ENCODE measurements at places on chromosomes 16 and 17.

GRCh38 chr17:27384726-27385125 lies 71.5 kb upstream of the KSR1 start:
- no peak for DNase-seq

DNA sequence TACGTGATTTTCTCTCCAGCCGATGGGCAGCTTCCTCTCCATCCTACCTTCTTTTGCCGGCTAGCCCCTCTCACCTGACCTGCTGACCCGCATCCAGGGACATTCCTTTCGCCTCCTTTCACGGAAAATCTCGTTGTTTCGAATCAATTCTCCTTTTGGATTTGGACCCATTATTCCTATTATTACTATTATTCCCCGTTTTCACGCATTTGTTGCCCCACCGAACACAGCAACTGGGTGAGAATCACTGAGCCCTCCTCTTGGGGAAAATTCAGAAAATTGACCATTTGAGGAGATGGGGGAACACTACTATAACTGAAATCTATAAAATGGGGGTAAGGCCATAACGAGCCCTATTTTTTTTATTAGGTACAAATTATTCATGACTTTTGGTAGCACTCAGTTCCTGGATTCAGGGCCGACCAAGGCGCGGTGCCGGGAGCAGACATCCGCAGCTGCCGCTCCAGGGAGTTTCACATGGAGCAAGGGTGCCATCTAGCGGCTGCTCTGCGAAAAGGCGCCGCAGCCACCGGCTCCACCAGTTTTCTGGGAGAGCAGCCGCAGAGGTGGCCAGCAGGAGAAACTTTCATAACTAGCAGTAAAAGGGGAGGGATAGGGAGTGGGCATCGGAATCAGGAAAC lies 3.3 kb upstream of the HOXB8 start:
- peak; percentile 81 for DNase-seq

DNA sequence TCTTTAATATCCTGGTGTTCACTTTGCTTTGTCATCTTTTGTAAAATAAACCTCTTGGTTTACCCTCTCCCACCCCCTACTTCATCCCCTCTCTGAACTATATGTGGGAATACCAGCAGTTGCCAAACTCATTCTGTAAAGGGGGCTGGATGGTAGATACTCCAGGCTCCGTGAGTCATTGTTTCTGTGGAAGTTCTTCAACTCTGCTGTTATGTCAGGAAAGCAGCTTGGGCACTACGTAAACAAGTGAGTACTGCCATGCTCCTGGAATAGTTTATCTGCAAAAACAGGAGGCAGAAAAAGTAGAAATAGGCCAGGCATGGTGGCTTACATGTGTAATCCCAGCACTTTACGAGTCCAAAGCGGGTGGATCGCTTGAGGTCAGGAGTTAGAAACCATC lies 17.6 kb downstream of the MVP start:
- DNase-seq, result no peak

GRCh38 chr17:83028851-83029250 lies 50.6 kb upstream of the METRNL start:
- DNase-seq, result no peak

DNA sequence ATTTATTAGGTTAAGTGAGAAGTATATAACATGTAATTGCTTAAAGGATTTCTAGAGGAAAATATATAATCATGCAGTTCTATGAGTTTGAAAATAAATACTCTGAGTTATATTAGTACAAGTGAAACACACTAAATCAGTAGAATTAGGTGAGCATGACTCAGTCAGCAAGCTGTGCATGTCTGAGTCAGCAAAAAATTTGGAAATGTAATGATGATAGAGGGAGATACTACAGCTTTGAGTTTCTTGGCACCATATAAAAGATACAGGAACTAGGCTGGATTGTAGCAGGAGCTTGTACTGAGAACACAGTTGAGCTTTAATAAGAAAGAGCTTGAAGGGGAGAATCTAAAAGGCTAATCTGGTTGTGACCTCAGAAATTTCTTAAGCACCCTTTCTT lies 1224.6 kb downstream of the CDH8 start:
- DNase-seq, result no peak

DNA sequence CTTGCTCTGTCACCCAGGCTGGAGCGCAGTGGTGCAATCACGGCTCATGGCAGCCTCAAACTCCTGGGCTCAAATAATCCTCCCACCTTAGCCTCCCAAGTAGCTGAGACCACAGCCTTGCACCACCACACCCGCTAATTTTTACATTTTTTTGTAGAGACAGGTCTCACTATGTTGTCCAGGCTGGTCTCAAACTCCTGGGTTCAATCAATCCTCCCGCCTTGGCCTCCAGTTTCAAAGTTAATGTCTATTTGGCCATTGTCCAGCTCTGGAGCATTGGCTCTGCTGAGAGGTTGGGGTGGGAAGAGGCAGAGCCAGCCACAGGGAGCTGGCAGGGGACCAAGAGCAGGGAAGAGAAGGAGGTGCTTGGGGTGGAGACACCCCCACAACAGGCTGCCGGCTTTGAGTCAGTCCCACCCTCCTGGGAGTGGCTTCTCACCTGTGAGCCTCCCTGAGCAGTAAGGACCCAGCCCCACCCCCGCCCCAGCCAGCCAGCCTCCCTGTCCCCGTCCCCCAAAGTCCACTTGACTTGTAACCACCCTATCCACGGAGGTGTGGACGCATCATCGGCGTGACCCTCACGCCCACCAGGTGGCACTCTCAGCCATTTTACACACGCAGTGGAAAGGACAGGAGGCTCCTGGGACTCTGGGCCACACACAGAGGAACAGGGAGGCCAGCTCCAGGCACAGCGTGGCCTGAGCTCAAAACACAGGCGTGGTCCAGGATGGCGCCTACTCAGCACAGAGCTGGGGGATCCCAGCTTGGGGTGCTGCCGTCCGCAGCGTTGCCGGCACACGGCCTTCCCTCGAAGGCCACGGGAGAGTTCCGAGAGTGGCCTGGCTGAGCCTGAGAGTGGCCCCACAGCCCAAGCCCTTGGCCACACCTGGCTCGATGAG lies 22.8 kb upstream of the PVALEF start:
- DNase-seq, result peak; percentile 40

All from HCEC 1CT (cell line).